Activated CD8-positive, alpha-beta memory T cell treated with anti-CD3 and anti-CD28 coated beads for 48 hours (primary cell): ENCODE measurements at places on chromosomes 3 and 15.

DNA sequence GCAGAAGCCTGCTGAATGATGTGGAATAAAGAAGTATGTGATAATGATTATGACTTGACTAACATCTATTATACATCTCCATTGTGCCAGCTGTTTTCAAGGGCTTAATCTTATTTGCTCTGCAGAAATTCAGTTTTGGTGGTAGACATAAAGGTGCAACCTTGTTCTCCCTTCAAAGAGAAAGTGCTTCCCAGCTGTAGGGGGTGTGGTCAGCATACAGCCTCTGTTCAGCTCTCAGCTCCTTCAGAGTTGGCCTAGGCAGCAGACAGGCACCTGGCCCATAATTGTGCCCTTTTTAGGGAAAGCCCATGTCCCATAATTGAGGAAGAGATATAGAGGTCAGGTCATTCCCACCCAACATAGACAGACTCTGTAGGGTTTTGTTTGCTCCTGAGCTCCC lies 104.3 kb upstream of the EOMES start:
- no peak for DNase-seq

GRCh38 chr3:70726096-70726938 lies 413.9 kb upstream of the MDFIC2 start:
- DNase-seq, result no peak

DNA sequence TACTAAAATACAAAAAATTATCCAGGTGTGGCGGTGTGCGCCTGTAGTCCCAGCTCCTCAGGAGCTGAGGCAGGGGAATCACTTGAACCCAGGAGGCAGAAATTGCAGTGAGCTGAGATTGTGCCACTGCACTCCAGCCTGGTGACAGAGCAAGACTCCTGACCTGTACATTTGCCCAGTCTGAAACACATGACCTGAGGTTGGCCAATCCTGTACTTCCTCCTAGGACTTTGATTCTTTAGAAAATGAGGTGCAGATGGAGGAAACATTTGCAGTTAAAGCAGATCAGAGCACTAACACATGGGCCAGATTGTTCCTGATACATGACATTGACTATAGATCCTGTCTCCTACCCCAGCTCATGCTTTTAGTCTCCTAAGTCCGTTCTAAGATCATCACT lies 28.9 kb upstream of the LPP start:
- no peak for DNase-seq

GRCh38 chr3:196740481-196741248 lies 1.0 kb downstream of the PAK2 start:
- no peak for DNase-seq
